ENCODE measurements at places on chromosomes 7 and 10. TPM values are rescaled to one million over a fixed set of nuclear protein-coding genes. Genes with fewer than 3 reads are reported as not detected.
A peak's percentile ranks its signal among the peaks of the same experiment; 100 is the strongest.

GRCh38 chr10:130198651-130199050 lies 62.5 kb downstream of the GLRX3 start:
- peaks cover 3% of the 10 kb centered on the region for H3K4me1 ChIP-seq
- no peak overlapping the region for H3K27ac ChIP-seq
- no peak for DNase-seq
- H3K4me3 ChIP-seq, result no peak overlapping the region
- H3K36me3 ChIP-seq, result no peaks in the 10 kb centered on the region

GRCh38 chr7:44824894-44825526 lies 22.9 kb downstream of the H2AZ2 start:
- peaks cover 1% of the 10 kb centered on the region for H3K36me3 ChIP-seq
- no peak for DNase-seq
- no peak overlapping the region for H3K4me3 ChIP-seq
- no peaks in the 10 kb centered on the region for H3K4me1 ChIP-seq
- H3K27ac ChIP-seq, result peak overlapping the region; percentile 5
- H3K27me3 ChIP-seq, result no peaks in the 10 kb centered on the region

GRCh38 chr7:37550426-37550825 lies 101.8 kb upstream of the ELMO1 start:
- no peak for DNase-seq
- peaks cover 19% of the 10 kb centered on the region for H3K4me1 ChIP-seq
- no peaks in the 10 kb centered on the region for H3K36me3 ChIP-seq
- H3K27me3 ChIP-seq, result no peaks in the 10 kb centered on the region
- H3K27ac ChIP-seq, result no peak overlapping the region
- no peak overlapping the region for H3K4me3 ChIP-seq

- no peak overlapping the region for H3K4me3 ChIP-seq
- H3K4me1 ChIP-seq, result no peaks in the 10 kb centered on the region
- H3K36me3 ChIP-seq, result no peaks in the 10 kb centered on the region
- DNase-seq, result no peak
- peaks cover 67% of the 10 kb centered on the region for H3K27me3 ChIP-seq
Measured at GRCh38 chr10:23157239-23157681, 34.9 kb upstream of the PTF1A start.

DNA sequence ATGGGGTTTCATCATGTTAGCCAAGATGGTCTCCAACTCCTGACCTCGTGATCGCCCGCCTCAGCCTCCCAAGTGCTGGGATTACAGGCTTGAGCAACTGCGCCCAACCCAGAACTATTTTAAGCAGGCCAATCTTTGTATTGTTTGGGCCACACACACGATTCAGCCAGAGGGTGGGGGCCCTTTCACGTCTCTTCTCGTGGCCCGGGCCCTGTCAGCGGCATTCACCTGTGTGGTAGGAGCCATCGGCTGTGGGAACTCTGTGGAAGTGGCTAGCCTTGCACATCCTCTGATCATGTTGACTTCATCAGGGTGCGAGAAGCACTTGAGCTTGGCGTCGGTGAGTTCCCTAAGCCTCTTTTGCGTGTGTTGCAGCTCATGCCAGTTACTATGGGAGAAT lies 16.9 kb downstream of the SUN1 start:
- no peaks in the 10 kb centered on the region for H3K36me3 ChIP-seq
- no peaks in the 10 kb centered on the region for H3K4me1 ChIP-seq
- no peaks in the 10 kb centered on the region for H3K27me3 ChIP-seq
- H3K4me3 ChIP-seq, result no peak overlapping the region
- no peak for DNase-seq
- H3K27ac ChIP-seq, result no peak overlapping the region

DNA sequence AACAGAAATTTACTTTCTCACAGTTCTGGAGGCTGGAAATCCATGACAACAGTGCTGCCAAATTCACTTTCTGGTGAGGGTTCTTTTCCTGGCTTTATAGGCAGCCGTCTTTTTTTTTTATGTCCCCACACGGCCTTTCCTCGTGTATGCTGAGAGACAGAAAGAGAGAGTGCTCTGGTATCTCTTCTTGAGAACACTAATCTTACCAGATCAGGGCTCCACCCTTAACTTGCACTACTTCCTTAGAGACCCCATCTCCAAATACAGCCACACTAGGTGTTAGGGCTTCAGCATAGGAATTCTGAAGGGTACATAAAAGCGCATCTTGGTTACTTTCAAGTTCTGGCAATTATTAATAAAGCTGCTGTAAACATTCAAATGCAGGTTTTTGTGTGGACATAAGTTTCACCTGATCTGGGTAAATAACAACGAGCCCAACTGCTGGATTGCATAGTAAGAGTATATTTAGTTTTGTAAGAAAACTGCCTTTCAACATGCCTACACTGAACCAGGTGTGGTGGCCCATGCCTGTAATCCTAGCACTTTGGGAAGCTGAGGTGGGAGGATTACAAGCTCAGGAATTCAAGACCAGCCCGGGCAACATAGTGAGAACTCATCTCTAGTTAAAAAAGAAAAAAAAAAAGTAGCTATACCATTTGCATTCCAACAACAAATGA lies 8.2 kb upstream of the C1GALT1 start:
- H3K4me1 ChIP-seq, result peaks cover 27% of the 10 kb centered on the region
- DNase-seq, result no peak
- no peak overlapping the region for H3K4me3 ChIP-seq
- H3K27ac ChIP-seq, result no peak overlapping the region
- no peaks in the 10 kb centered on the region for H3K36me3 ChIP-seq

- no peaks in the 10 kb centered on the region for H3K36me3 ChIP-seq
- H3K27ac ChIP-seq, result no peak overlapping the region
- H3K4me1 ChIP-seq, result no peaks in the 10 kb centered on the region
- no peaks in the 10 kb centered on the region for H3K27me3 ChIP-seq
- DNase-seq, result no peak
- no peak overlapping the region for H3K4me3 ChIP-seq
Measured at GRCh38 chr7:45190406-45191165, 33.0 kb downstream of the RAMP3 start.

The ZPBP gene
- not detected for total RNA-seq

The ABHD11 gene
- total RNA-seq, result 9.3 TPM
